ENCODE measurements at places on chromosomes 5 and 9. TPM values are rescaled to one million over a fixed set of nuclear protein-coding genes. Genes with fewer than 3 reads are reported as not detected.

The HIGD2A gene
- total RNA-seq: 120 TPM

The FOXD1 gene
- 5.0 TPM for total RNA-seq

DNA sequence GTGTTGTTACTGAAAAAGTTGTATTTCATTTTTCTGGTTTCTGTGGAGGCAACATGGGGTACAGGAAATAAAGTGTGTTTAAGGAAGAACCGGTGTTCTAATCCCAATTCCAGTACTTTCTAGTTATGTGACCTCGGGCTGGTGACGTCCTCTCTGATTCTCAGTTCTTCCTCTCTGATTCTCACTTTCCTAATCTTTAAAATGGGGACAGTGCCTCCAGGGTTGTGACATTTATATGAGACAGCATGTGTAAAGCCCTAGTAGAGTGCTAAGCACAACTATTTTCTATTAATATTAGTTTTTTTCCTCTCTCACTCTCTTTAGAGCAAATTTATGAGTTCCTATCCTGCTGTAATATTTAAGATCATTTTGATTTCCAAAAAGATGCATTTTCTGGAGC, 50.9 kb upstream of the PTPDC1 start:
- DNase-seq: no peak
- H3K27ac ChIP-seq: no peak overlapping the region
- H3K27me3 ChIP-seq: no peaks in the 10 kb centered on the region

GRCh38 chr5:5017827-5018577, 122.1 kb upstream of the ADAMTS16 start:
- H3K4me3 ChIP-seq: no peak overlapping the region
- no peak overlapping the region for H3K27ac ChIP-seq
- no peaks in the 10 kb centered on the region for H3K36me3 ChIP-seq
- no peaks in the 10 kb centered on the region for H3K4me1 ChIP-seq
- no peaks in the 10 kb centered on the region for H3K27me3 ChIP-seq
